ENCODE measurements at places on chromosomes 3 and 15.
A peak's percentile ranks its signal among the peaks of the same experiment; 100 is the strongest.

DNA sequence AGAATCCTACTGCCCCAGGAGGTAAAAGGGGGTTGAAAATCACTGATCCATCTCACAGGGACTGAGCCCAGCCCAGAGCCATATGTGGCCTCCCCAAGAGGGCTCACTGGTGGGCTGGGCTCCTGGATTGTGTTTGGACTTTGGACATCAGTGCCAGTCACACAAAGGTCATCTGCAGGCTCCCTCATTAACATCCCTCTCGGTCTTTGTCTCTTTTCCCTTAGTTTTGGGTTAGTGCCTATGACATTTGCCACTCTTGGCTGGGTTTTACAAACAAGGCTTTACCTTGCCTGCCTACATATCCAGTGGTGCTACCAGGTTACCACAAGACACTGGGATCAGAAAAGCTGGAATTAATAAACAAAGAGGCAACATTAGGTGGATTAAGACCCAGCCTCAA lies 27.9 kb downstream of the IFT122 start:
- DNase-seq: no peak

- DNase-seq: no peak
Observed at GRCh38 chr3:48696601-48697000, 10.9 kb upstream of the NCKIPSD start.

- no peak for DNase-seq
Observed at GRCh38 chr15:70741677-70742293, 21.6 kb downstream of the UACA start.

DNA sequence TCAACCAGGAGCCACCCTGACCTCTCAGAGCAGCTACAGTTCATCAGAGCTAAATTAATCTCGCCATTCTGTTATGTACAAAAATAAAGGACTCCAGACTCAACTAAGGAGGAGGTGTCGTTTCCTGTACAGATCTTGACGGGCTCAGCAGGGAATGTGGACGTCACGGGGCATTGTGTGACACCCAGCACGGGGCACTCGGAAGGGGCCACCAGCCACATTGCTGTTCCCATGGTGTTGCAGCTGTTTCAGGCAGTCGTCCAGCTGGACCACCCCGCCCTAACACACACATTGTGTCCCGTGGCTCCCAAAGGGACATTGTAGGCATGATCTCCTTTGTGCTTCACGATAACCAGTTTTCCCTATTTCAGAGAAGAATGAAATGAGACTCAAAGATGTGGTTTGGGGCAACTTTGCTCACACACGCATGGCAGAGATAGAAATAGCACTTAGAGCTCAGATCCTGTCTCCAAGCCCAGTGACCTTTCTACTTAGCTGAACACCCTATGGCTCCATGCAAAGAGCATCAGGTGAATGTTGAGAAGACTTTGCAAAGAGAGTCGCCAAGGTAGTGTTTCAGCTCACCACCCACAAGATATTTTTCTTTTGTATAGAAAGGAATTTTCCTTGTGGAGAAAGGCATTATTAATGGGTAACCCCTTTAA lies 5.5 kb downstream of the SSUH2 start:
- no peak for DNase-seq

- peak; percentile 89 for DNase-seq
Observed at GRCh38 chr3:183697610-183698317, at the start of gene YEATS2. Gene YEATS2 (plus strand): TSS chr3:183697797. CDS start chr3:183715163, 17,366 bp downstream.

DNA sequence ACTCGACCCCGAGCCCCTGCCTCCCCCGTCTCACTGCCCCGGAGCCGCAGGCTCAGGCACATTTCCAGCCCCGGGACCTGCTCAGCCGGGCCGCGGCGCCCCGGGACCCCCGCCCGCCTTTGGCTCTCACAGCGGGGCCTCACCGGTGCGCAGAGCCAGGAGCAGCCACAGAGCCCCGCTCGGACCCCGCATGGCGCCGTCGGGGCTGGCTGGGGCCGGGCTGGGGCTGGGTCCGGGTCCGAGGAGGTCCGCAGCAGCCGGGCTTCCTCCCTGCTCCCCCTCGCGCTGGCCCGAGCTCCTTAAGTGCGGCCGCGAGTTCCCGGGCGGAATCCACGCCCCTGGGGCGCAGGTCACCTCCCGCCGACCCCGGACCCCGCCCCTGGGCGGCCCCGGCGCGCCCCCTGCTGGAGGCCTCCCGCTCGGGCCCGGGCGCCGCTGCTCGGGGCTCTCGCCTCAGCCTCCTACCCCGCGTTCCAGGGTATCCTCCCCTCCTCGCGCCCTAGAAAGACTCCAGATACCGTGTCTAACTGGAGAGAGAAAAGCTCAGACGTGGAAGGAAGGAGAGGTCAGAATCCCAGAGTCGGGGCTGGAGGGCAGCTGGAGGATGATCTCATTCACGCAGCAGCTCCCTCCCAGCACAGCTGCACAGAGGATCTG lies at the start of gene MELTF:
Gene MELTF, minus strand, starts transcription at position 307 of the 657 bp plus-strand sequence. Its CDS starts 115 bp downstream, at position 192.
- peak; percentile 83 for DNase-seq

DNA sequence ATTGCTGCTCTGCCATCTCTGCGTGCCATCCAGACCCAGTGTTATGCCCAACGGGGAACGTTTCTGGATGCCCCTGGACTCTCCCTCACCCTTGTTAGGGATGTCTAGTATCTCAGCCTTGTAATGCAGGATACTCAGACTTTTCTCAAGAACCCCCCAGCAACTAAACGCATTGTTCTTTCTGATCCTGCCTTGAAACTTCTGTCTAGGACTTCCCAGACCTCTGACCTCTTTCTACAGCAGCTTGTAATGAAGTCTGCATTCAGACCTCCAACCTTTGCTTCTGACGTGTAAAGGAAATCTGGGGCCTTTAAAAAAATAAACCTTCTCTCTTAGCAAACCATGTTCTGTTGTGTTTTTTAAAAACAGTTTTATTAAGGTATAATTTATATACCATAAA lies 139.5 kb downstream of the KCNAB1 start:
- DNase-seq: no peak

DNA sequence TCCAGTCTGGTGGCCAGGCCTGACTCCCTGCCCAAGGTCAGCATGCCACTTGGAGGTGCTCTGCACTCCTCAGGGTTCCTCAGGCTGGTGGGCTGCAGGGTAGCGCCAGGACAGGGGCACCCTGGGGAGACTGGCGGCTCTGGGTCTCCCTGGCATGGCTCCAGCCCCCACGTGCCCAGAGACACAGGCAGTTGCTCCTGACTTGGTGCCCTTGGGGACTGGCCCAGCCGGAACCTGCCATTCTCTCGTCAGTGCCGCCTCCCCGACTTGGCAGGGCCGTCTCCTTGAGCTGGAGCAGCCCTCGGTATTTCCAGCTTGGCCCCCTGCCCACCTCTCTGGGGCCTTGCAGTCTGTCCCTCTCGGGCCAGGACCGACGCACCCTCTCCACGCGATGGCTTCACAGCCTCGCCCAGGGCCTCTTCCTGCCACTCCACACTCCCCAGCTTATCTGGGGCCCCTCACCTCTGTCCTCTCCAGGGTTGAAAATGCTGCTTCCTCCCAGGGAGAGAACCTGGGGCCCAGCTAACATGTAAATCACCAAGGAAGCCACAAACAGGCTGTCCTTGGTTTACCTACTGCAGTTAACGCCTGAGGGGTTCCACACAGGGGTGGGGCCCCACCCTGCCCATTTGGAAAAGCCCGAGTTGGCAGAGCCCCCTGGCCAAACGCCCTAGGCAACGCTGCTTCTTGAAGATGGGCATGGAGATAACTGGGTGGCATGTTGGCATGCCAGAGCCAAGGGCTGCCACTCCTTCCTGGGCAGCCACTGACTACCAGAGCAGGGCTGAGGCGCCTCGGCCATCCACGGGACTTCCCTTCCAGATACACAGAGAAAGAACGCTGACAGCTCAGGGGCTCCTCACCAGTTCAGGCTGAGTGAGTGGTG lies 61.4 kb downstream of the SMAD6 start:
- DNase-seq: no peak

DNA sequence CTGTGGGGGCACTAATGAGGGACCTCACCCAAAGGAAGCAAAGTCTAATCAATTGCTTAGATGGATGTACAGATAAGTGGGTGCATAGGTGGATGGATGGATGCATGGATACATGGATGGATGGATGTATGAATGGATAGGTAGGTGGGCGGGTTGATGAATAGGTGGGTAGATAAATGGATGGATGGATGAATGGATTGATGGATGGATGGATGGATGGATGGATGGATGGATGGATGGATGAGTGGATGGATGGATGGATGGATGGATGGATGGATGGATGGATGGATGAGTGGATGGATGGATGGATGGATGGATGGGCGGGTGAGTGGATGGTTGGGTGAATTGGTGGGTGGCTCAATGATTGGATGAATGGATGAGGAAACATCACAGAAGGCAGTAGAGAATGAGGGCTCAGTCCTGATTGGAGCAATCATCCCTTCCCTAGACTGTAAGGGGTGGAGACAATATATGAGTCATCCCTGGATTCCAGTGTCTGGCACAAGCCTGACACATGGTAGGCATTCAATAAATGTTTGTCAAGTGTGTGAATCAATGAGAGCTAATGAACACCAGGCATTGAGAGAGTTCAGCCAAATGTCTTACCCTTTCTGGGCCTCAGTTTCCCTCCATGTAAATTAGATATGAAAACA lies 40.4 kb upstream of the PXYLP1 start:
- no peak for DNase-seq

DNA sequence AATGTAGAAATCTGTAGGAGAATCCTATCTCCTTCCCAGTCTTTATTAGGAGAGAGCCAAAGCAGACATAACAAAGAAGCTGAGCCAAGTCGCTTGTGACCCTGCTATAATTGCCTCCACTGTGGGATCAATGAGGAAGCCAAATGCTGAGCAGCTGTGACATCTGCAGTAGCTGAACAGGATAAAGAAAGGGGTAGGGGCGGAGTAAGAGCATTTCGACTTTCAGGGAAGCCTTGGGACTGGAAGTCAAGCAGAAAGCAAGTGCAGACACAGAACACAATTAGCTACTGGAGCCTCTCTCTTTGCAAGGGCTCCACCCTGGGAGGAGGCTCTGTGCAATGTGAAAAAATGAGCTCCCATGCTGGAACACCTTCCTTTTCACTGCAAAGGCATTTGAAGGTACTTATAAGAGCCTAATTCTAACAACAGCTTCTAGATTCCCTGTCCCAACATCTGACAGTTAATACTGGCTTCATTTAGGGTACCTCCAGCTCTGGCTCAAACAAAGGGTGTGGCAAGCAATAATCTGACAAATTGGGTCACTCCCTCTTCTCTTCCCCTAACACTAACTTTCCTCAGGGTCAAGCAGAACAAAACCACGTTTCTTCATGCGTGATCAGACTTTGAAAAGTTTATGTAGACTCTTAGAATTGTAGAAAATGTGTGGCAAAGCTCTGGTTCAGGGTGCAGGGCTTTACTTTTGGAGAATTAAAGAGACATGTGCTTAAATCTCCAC lies 166.4 kb downstream of the CADPS start:
- DNase-seq: no peak

DNA sequence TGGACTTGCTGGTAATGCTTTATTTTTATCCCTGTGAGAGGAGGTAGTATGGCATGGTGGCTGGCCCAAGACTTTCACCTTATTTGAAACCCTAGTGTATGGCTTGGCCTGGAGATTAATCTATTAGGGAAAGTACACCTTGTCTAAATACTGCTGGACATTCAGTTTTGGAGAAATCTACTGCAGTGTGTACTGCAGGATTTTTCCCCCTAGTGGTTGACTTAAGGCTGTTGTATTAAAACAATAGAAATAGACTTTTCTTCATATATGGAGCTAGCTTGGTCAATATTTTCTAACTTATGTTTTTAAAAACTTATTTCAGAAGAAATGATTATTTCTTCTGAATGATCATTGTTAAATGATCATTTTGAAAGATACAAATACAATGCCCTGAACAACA lies 13.9 kb upstream of the SLITRK3 start:
- DNase-seq: no peak

DNA sequence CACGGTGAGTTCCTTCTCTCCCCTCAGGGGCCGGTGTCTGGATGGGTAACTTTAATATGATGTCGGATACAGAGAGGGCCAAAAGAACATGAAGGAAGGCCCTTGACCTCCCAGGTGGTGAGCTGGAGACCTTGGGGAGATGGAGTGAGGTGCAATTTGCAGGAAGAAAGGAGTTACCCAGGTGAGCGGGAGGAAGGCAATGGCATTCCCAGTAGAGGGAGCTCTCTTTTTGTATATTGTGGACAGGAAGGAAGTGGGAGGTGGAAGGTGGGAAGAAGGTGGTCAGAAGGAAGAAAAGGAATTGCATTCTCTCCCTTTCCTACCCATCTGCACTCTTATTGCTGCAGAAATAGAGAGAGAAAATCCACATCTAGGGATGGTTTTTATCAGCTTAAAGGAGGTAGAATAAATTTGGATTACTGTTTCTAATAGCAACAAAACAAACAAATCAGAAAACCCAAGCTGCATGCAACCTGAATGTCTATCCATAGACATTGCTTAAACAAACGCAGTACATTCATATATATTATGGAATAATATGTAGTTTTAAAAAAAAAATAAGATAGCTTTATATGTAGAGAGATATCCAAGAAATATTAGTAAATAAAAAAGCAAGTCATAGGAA lies 169.0 kb upstream of the TSC22D2 start:
- no peak for DNase-seq

DNA sequence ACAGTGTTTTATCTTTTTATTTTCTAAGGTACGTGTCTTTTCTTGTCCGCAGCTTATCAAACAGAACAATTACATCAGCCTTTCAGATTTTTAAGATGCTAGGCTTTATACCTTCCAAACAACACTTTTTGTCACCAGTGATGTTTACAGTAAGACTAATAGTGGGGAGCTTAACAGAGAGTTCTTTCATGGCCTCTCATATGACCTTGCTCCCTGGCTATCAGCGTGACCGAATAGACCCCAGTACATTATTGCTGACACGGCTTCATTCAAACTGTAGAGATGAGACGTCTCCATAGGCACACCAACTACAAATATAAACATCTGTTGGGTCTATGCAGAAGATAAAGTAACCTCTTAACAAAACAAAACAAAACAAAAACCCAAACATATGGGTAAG lies 477.6 kb upstream of the KCNMB2 start:
- no peak for DNase-seq

- no peak for DNase-seq
Observed at GRCh38 chr3:155332716-155333115, 39.2 kb upstream of the STRIT1 start.

GRCh38 chr15:40992241-40992741 lies 39.0 kb downstream of the CHAC1 start:
- peak; percentile 61 for DNase-seq

DNA sequence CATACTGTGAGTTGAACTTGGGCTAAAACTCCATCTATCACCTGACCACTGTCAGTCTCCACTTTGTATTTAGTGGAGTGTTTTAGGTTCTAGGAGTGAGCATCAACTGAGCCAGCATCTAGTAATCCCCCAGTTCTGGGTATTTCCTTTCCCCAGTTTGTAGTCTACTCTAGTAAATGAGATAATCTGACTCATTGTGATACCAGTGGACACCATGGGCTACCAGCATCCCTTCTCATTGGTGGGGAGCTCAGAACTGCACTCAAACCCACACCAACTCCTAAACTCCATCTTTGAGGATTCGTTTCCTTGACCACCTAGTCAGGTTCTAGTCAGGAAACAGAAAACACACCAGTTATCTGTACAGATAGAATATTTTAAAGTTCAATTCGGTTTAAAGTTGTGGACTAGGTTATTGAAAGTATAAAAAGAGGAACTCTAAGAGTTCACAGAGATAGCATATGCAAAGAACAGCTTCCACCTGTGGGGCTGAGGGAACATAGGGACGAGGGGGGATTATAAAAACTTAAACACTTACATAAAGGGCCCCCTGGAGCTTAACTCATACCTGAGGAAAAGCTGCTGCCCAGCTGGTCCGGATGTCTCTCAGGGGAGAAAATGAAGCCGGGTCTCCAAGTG lies 36.0 kb downstream of the LEO1 start:
- DNase-seq: no peak

GRCh38 chr15:92667970-92668485 lies 12.5 kb upstream of the FAM174B start:
- no peak for DNase-seq

Measured in hepatic stellate cell (primary cell).